Effector memory CD8-positive, alpha-beta T cell (primary cell): ENCODE measurements at places on chromosomes 11 and 22.

- no peak for DNase-seq
Observed at GRCh38 chr11:33624083-33624482, 76.5 kb downstream of the C11orf91 start.

DNA sequence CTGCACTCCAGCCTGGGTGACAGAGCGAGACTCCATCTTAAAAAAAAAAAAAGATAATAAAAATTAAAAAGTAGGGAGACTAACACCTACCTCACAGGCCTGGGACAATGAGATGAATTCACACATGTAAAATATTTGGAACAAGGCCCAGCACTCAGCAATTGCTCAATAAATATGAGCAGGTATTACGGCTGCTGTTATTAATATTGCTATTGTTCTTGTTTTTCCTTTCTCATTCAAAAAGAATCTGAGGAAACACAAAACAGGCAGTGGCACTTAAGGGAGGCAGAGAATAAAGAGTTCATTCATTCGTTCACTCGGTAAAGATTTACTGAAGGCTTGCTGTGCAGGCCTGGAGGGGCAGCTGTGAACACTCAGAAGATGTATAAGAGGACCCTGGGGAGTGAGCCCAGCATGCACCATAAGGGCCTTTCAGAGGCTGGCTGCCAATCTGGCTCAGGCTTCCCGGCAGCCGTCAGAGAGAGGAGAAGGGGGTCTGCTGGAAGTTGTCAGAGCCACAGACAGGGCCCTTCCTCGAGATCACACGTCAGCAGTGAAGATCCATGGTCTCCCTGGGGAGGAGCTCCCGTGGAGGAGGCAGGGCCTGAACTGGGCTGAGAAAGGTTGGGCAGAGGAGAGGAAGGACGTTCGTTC, 51.6 kb upstream of the TCF20 start:
- DNase-seq, result no peak

GRCh38 chr11:30960387-30960992, 374.3 kb upstream of the MPPED2 start:
- no peak for DNase-seq

- DNase-seq, result no peak
Observed at GRCh38 chr11:68677432-68677831, 6.9 kb upstream of the GAL start.

DNA sequence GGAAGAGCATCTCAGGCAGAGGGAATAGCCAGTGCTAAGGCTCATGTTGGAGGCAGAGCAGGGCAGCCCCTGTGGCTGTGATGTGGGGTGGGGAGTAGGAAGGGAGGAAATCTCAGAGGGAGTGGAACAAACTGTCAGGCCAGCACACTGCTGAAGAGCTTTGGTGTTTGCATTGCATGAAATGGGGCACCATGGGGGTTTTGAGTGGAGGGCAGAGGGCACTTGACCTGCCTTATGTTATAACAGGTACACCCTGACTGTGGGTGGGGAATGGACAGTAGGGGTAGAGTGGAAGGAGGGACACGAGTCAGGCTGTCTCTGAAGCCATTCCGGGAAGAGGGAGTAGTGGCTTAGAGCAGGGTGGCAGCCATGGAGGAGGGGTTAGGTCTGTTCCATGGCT, 24.0 kb downstream of the PRDM11 start:
- no peak for DNase-seq

- no peak for DNase-seq
Observed at GRCh38 chr11:97964332-97965004, 1056.3 kb upstream of the CNTN5 start.

DNA sequence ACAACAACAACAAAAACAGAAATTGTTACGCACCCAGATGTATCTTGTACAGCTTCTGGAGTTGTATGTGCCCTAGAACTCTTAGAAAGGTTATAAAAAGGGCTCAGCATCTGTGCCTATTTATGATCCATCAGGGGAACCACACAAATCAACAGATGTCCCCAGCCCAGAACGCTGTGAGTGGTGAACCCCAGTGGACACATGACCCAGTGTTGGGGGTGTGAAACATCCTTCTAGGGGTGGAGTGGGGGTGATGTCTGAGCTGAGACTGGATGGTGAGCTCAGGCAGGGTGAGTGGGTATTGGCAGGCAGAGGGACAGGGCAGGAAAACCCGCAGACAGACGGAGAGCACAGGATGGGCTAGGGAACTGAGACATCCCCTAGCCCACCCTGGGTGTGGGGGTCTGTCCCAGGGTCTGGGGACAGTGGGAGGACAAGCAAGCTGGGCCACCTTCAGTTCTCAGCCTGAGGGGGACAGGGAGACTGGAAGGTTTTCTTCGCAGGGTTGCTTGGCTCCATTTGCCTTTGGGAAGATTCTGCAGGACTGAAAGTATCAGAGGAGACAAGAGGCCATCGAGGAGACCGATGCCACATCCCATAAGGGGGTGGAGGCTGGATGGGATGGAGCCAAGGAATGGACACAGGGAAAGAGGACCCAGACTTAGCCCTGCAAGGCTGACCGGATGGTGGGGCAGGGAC, 5.8 kb upstream of the EMID1 start:
- no peak for DNase-seq

- no peak for DNase-seq
Observed at GRCh38 chr11:102704841-102705240, 728 bp downstream of the MMP27 start.

DNA sequence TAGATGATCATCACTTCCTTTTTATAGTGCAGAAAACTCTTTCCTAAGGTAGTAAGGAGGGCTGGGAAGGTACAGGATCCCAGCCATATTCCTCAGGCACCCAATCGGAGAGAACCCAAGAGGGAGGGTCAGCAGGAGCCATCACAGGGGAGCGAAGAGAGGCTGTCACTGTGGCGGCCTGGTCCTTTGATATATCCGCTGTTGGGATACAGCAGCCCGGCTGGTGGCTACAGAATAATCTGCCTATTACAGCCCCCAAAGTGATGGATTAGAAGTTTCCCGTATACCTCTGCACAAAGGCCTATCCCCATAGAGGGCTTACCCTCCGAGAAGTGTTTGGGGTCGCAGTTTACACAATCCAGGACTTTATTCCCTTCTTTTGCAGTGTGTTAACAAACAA, 48.5 kb downstream of the OR4D9 start:
- no peak for DNase-seq

- no peak for DNase-seq
Observed at GRCh38 chr11:2666828-2667570, 32.8 kb downstream of the KCNQ1OT1 start.

GRCh38 chr11:15801616-15802015, 554.7 kb downstream of the SOX6 start:
- DNase-seq, result no peak

DNA sequence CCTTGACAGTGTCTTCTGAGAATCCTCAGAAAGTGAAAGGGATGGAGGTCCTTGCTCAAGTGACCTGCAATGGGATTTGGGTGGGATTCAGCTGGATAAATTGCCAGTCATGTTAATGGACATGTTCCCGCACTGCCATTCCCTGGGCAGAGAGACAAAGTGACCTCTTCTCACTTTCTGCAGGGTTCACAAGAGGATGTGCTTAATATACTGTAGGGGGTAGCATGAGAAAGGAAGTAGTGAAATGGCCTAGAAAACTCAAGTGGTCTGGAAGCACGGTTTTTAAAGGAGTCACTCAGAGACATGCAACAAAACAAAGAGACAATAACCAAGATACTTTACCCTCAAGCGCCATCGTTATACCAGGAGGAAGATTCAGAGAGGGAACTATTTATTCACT, 70.2 kb downstream of the NELL1 start:
- DNase-seq, result no peak

GRCh38 chr11:26914968-26915367, 78.9 kb upstream of the FIBIN start:
- no peak for DNase-seq

- no peak for DNase-seq
Observed at GRCh38 chr11:241634-242033, 4.9 kb downstream of the PSMD13 start.

- DNase-seq, result no peak
Observed at GRCh38 chr11:94184846-94185245, 56.2 kb downstream of the PANX1 start.

DNA sequence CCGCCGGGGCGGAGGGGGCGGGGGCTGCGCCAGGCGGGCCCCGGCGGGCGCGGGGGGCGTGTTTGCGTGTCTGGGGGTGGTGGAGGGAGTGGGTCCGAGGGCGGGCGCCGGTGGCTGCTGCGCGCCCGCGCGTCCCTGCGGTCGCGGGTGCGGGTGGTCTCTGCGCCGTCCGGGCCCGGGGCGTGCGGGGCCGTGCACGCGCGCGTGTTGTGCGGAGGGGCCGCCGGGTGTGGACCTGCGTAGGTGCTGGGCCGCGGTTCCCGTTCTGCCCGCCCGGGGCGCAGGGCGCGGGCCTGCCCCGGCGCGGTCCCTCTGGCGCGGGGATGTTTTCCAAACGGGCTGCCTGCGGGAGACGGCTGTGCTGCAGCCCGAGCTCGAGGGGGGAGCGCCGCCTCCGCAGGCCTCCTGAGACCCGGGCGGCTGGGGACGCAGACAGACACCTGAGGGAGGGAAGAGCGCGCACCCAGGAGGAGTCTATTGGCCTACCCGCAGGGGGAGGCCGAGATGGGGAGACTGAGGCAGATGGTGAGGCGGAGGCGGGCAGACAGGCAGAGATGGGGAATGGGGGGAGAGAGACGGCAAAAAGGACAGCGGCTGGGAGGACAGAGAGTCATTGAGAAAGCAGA, 442 bp downstream of the PELI3 start:
- DNase-seq, result peak; percentile 52

GRCh38 chr11:77065878-77066228, 918 bp upstream of the CAPN5 start:
- DNase-seq, result no peak

DNA sequence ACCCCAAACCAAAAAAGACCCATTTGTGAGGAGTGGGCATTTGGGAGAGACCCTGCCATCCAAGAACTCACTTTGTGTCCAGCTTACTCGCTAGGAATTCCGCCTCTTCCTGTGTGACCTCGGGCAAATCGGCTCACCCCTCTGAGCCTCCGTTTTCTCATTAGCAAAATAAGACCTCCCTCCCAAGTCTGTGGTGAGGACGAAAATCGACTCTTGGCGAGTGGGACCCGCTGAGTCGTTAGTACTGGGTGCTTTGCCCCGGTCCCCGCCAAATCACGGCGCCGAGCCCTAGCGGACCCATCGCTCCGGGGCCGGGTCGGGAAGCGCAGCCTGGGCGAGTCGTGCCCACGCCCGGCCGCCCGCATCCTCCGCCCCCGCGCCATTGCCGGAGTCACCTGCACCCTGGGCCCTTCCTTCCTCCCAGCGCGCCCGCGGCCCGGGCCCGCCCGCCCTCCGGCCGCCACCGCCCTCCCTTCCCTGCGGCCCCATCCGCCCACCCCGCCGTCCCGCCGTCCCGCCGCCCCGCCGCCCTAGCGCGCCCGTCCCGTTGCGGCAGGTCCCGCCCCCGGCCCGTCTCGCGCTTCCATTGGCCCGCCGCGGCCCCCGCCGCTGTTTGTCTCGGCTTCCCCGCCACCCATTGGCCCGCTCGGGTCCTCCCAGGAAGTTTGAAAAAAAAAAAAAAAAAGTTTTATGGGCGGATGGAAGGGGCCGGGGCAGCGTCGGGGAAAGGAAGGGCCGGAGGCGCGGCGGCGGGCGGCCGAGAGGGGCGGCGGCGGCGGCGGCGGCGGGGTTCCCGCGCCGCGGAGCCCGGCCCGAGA, 48.9 kb downstream of the TRIOBP start:
- DNase-seq, result peak; percentile 69
